ENCODE measurements at places on chromosomes 6 and 20.
A peak's percentile ranks its signal among the peaks of the same experiment; 100 is the strongest.

DNA sequence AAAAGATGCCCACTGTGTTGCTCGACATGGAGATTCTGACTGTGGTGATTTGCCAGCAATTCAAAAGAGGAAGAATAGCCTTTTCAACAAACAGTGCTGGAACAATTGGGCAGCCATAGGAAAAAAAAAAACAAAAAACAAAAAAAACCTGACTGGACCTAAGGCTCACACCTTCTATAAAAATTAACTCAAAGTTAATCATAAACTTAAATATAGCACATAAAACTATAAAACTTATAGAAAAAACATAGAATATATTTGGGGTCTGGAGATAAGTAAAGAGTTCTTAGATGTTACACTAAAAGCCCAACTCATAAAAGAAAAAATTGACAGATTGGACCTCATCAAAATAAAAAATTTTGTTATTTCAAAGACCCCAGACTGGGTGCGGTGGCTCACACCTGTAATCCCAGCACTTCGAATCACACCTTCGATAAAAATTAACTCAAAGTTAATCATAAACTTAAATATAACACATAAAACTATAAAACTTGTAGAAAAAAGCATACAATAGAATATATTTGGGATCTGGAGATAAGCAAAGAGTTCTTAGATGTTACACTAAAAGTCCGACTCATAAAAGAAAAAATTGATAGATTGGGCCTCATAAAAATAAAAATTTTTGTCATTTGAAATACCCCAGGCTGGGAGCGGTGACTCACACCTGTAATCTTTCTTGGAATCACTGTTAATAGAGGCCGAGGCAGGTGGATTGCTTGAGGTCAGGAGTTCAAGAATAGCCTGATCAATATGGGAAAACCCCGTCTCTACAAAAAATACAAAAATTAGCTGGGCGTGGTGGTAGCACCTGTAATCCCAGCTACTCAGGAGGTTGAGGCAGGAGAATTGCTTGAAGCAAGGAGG, 115.6 kb upstream of the FAM83B start:
- ATAC-seq = no peak

DNA sequence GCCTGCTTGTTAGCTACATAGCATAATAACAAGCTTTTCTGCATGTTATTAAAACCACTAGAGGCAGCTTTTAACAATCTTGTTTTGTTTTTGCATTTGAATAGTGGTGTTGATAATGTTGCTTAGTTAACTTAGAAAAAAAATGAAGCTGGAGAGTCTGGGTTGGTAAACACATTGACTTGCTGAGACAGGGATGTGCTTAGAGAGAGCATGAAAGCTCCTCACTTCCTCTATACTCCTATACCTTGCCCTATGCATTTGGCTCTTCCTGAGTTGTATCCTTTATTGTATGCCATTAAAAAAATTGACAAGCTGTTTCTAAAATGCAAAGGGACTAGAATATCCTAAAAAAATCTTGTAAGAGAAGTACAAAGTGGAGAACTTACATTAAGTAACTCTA, 13.6 kb downstream of the FAM83B start:
- ATAC-seq = no peak

DNA sequence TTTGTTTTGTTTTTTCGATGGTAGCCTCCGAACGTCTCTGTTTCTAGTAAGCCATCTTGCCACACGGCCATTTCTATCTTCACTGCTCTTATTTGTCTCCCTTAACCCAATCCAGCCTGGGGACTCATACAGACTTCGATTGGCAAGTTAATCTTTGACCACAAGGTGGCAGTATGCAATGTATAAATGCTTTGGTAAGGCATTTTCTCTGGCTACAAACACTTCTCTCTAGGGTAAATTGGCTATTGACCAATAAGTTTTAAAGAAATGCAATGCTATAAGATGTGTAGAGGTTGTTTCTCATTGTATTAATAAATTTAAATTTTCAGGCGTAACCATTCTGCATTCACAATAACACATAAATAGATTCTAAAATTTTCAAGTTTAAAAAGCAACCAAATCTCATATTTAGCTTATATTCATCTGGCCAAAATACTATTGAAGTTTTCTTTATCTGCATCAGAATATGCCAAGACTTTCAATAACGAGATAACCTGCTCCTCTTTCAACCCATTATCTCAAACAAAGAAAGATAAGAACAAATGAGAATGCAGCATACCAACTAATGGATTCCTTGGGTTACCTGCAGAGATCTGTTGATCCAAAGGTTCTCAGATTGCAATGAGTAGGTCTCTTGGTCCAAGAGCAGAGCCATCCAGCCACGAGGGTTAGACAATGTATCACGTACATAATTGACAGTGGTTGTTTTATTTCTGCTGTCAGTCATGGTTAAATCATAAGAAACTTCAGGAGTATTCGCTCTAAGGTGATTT, 231.9 kb downstream of the PKHD1 start:
- peak; percentile 57 for ATAC-seq

- no peak for ATAC-seq
Measured at GRCh38 chr20:23237201-23237600, 113.4 kb upstream of the NXT1 start.

GRCh38 chr6:111485342-111485741, 2.3 kb upstream of the REV3L start:
- ATAC-seq = no peak

Data from motor neuron (in vitro differentiated cells).